ENCODE measurements at places on chromosomes 5 and 9. TPM values are rescaled to one million over a fixed set of nuclear protein-coding genes. Genes with fewer than 3 reads are reported as not detected.
A peak's percentile ranks its signal among the peaks of the same experiment; 100 is the strongest.

- no peak for DNase-seq
These were observed 47.7 kb downstream of the ZNF608 start for GRCh38 chr5:124698770-124699169.

GRCh38 chr5:72622170-72622760, 115.1 kb upstream of the ZNF366 start:
- no peak for DNase-seq

Gene MAPKAP1
- 104 TPM for total RNA-seq

Gene TNC
- 7.9 TPM for total RNA-seq

DNA sequence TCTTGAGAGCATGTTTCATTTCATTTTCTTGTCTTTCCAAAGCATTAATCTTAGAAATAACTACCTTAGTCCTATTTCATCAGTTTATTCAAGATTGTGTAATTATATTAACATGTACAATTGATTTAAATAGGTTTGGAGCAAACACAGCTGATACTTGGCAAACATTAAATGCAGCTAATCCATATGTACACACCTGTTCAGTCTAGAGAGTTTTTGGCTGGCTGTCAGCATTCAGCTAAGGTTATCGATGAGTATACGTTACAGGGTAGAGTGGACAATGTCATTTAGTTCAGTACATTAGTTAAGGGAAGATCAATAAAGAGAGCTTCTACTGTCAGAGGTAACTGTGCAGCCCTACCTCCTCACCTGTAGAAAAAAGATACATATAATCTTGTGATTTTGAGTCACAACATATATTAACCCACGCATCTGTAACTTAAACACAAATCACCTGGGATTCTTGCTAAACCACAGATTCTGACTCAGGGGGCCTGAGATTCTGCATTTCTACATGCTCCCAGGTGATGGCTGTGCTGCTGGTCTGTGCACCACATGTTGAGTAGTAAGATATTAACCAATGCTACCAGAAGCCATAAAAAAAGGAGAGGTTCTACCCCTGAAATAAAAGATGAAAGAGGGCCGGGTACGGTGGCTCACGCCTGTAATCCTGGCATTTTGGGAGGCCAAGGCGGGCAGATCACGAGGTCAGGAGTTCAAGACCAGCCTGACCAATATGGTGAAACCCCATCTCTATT, 34.1 kb upstream of the PCA3 start:
- DNase-seq: no peak

- no peak for DNase-seq
These were observed 220.3 kb upstream of the IER5L start for GRCh38 chr9:129398101-129398960.

DNA sequence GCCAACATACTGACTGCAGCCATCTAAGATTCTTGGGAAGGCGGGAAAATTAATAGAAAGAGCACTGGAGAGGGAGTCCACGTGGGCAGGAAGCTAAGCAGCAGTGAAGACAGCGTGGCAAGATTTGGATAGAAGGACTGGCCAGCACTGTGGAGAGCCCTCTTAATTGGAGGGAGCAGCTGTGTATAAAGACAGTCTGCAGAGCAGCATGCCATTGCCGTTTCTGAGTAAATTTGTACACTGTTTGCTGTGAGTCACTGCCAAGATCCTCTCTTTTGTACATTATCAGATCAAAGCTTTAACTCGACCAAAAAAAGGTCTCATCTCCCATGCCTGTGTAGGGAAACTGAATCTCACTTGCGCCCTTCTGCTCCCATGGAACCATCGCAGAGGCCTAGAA, 45.3 kb downstream of the INSYN2B start:
- DNase-seq: no peak

- no peak for DNase-seq
These were observed 102.4 kb downstream of the CAMK4 start for GRCh38 chr5:111326551-111326950.

DNA sequence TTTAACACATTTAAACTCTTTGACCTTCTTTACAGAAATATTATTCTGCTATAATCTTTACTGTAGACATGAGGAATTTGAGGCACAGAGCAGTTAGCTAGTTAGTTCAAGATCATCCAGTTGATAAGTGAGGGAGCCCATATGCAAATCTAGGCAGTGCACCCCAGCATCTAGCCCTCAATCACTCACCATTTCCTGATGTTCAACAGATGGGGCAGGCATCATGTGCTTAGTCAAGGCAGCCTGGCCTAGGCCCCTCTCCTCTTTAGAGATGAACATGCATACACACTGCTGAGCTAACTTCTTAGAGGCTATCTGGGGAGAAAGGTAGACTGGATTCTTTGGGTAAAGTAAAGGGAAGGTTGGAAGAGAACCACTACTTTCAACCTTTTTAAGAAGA, 206.8 kb upstream of the SLC24A2 start:
- no peak for DNase-seq

DNA sequence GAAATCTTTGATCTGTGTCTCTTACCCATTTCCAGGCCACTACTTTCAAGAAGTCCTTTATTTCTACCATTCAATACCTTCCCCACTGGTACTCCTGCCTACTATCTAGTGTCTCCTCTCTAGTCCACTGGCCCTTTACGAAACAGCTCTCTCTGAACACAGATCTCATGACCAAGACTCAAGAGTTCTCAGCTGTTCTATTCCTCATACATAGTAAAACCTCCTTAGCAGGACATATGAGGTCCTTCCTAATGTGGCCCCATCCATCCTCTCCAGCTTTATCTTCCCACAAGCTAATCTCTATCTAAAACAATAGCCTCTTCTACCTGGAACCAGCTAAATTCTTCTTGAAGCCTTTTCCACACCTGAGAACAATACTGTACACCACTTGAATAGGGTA, 2.6 kb downstream of the TEX10 start:
- DNase-seq: no peak

Gene PPP3R2
- not detected for total RNA-seq

DNA sequence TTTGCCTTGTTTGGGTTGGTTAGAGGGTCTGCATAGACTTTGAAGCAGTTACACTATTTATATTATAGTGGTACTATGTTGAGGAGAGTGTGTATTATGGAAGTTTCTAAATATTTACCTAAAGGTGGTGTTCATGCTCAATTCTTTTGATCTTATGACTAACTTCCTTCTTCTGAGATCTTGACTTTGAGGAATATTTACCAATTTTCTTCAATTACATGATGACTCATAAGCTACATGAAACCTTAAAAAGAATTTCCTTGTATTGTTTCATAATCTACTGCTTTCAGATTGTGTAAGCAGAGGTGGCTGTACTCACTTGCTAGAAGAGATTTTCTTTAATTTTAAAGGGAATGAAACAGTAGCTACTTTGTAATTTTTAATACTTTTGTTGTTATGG, 276.1 kb downstream of the TAF11L14 start:
- no peak for DNase-seq

DNA sequence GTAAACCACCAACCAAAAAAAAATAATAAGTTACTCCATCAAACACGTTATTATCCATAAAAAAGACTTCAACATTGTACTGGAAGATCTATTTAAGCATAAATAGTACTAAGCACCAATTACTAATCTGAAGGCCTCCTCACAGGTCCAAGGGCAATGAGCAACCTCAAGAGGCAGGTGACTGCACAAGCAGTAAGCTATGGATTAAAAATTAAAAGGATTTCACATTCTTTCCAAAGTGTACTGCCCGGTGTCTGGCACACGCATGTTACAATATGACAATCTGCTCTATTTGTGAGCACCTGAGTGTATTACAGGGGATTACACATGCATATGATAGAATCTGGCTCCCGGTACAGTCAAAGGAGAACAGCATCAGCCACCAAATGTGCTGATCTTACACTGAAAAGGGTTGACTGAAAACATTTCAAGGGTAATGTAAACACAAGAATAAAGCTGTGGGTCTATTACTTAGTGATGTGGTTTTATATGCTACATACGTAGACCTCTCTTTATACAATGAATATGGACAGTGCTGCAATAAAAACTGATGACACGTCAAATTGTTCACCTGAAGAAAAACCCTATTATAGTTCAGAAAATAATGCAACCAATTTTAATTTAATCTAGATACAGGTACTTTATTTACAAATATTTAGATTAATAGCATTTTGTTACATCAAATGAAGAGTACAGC, 22.8 kb downstream of the RAB14 start:
- no peak for DNase-seq

GRCh38 chr9:89531766-89532165, 33.9 kb upstream of the SEMA4D start:
- no peak for DNase-seq

Gene RNF208
- total RNA-seq: 25.4 TPM

DNA sequence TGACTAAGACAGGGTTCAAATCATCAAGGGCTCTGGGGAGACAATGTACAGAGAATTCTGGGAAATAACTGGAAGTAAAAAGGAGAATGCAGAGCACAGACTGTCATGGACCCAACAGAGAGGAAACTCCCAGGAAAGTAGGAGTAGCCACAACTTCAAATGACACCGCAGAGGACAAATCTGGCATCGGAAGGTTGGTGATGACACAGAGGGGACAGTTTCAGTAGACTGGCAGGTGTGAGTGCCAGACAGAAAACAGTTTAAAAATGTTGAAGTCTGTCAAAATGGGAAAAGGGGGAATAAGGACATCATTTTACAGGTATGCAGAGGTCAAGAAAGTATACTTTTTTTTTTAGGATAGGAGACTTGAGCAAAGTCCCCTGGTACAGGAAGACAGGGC, 70.2 kb downstream of the EPB41L4A start:
- DNase-seq: no peak

DNA sequence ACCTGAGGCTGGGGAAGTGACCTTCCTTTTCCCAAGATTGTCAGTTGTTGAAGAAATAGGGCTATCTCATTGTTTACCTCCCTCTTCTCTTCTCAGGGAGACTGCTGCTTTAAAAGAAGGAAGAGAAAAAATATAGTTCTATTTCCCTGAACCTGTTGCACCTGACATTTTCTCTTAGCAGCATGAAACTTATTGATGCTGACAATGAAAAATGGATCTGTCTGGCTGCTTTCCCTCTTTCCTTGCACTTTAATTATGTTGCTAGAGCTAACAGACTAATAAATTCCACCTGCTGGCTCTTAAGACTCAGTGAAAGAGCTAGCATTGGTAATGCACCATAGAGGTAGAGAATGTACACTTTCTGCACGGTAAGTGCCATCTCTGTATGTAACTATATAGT, 6.2 kb upstream of the CKMT2 start:
- no peak for DNase-seq

Gene QRFP
- not detected for total RNA-seq

Gene LAMC3
- 1.6 TPM for total RNA-seq

DNA sequence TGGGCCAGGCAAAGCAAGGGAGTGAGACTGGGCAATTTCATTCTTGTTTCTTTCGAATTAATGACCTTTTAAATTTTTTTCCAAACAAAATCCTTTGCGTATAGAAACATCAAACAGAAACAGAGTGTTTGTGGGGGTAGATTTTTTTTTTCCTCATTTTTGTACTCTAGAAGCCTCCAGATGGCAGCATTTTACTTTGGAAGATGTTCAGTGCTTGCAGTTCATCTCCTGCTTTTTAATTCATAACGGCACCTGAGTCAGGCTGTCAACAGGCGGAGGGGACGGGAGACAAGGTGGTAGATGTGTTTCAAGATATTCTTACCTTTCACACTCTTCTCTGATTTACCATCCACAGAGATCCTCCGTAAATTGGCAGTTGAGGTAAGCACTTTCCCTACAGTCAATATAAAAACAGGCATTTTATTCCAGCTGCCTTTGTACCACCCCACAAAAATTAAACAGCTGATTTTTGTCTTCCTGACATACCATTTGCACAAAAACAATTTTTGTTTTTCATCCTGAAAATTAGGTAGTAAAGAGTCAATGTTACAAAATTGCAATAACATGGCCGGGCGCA, 99.5 kb upstream of the FBXL17 start:
- no peak for DNase-seq

- peak; percentile 98 for DNase-seq
These were observed 1.5 kb downstream of the KLF9 start for GRCh38 chr9:70412832-70413463.

DNA sequence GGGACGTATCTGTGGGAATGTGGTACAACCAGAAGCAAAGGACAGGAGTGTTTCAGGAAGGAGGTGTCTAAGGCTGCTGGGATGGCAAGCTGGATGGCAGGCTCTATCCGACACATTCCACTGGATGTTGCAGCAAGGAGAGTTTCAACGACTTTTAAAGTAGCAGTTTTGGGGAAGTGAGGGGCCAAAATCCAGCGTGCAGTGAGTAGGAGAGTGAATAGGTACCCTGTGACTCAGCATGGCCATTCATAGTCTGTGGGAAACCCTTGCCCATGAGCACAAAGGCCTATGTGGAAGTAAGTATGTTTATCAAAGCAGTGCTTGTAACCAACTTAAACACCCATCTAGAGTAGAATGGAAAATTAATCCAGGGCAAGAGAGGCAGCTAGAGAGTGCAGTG, 664.7 kb downstream of the ACTL7B start:
- DNase-seq: no peak

Gene FST
- 3.8 TPM for total RNA-seq

DNA sequence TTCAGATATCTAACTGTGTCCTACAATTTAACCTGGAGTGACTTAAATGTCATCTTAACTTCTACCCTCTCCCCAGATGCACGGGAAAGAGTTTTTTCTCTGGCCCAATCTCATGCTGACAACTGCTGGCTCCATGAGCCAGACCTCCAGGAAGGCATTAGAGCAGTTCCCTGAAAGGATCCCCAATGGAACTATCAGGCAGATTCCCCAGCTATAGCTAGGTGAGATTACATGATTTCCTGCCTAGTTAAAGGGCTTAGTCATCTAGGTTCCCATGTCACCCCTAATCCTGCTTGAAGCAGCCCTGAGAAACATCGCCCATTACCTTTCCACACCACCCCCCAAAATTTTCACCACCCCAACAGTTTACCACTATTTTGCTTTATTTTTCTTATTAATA, 373.5 kb upstream of the TRPC7 start:
- DNase-seq: no peak

GRCh38 chr9:137352511-137353222, 50.6 kb upstream of the NRARP start:
- peak; percentile 66 for DNase-seq

Gene MYOZ3
- 4.9 TPM for total RNA-seq

Gene NRARP
- total RNA-seq: 9.0 TPM

Gene VCAN
- total RNA-seq: 45.0 TPM

DNA sequence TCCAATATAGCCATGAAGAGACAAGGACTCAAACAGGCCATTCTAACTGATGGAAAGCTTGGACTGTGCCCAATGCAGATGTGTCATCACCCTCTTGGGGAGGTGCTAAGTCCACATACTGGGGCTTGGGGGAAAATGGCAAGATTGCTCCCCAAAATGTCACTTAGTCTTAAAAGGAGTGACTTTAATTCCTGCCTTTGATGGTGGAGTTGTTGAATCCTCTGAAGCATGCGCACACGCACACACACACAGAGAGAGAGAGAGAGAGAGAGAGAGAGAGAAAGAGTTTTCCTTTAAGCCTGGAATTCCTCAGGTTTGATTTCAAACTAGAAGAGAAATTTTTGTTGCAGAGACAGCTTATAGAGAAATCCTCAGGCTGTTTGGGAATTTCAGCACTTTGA, 161.9 kb upstream of the GAS1 start:
- no peak for DNase-seq

GRCh38 chr5:135537271-135537670, 1.5 kb upstream of the NEUROG1 start:
- no peak for DNase-seq

Gene C9orf40
- total RNA-seq: 3.4 TPM

Measured in right cardiac atrium (tissue), 5 donors.